ENCODE measurements at places on chromosomes 3 and 15. TPM values are rescaled to one million over a fixed set of nuclear protein-coding genes. Genes with fewer than 3 reads are reported as not detected.

RBP2 gene
- total RNA-seq = not detected

- no peak for DNase-seq
These were observed 44.5 kb upstream of the BOC start for GRCh38 chr3:113166719-113167492.

GRCh38 chr15:65920825-65921309 is 51.6 kb downstream of the RAB11A start:
- no peak for DNase-seq

DNA sequence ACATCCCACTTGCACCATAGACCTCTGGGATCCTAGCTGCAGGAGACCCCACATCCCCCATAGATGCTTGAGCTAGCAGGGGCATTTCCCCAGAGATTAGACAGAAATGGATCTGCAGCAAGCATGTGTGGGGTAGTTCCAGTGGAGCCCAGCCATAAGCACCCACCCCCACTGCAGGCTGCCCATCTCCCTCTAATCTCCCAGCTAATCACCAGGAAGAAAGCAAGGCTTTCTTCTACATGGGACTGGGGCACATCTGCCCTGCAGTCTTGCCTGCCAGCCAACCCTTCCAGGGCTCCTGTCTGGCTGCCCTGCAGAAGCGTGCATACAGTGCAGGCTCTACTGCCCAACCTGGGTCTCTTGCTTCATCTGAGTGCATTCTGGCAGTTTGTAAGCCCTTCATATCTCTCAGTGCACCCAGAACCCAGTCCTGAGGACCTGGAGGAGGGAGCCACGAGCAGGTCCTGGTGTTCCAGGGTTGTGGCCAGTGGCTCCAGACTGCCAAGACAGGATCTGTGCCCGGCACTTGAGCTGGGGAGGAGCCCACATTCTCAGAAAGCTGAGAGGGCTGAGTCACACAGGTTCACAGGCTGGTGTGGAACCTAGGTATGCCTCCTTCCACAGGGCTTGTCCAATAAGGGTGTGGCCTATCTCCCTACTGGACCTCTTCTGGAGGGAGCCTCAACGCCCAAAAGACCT is 49.9 kb upstream of the IGSF11 start:
- no peak for DNase-seq

DNA sequence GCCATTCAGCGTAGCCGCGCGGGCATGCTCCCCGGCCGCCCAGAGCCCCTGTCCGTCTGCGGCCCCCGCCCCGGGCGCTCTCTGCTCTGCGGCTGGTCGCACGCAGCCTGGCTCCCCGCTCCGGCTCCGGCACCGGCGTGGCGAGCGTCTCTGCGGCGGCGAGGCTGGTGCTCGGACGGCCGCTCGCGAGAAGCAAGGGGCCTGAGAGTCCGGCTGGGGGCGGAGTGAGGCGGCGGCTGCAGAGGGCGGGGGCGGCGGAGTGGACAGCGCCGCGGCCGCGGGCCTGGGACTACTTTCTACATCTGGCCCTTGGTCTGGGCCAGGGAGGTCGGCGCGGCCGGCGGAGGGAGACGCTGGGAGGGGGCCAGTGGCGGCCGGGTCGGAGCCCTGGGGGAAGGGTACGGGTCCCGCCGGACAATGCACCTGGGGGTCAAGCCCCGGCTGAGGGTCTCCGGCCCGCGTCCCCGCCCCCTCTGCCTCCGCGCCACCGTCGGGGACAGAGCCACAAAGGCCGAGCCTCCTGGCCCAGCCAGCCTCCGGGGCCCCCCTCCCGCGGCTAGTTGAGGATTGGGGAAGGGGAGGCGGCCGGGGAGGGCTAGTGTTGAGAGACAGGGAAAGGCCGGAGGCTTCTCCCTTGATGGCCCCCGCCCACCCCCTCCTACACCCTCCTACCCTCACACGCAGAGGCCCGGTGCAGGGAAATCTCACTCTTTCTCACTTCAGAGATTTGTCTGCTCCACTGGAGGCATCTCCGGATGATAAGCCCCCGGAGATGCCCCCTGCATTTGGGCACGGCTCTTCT is at the start of gene PRTG:
TSS of gene PRTG (minus strand) at position 226 of the 802 bp plus-strand sequence. CDS start at position 5, 221 bp downstream.
- DNase-seq = no peak

DNA sequence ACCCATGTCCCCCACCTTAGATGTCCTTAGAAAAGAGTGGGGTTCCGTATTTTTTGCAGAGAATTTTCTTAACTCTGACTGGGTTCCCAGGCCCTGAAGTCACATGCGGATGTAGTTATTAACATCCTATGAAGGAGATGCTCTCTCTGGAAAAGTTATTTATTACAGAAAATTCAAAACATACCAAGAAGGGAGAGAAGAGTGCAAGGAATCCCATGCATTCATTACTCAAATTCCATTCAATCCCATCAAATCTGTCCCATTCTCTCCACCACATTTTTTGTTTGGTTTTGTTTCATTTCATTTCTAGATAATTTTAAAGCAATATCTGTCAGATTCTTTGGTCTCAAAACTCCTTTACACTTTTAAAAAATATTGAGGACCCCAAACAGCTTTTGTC is 34.3 kb upstream of the ANKRD34C start:
- no peak for DNase-seq

DNA sequence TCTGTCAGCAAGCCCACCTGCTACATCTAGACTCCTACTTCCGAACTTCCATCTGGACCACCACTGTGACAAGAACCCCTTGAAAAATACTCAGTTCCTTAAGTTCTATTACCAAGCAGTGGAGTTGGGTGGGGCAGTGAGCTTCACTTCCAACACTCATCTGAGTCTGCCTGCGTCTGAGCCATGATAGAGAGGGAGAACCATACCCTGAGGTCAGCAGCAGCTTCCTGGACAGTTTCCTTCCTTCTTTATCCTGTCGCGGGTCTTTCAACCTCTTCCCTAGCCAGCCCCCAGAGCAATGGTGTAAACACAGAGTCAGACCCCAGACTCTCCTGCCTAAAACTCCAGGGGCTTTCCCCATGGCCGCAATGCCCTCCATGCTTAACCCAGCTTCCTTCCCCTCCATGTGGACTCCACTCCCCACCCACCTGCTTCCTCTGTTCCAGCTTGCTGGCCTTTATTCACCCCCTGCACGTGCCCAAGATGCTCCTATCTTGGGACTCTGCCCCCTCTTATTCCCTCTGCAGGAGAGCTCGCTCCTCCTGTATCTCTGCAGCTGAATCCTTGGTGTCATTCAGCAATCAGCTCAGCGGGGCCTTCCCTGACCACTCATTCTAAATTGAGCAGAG is 211.2 kb downstream of the SHQ1 start:
- no peak for DNase-seq

Data from cardiac septum (tissue), 1 donor.